ENCODE measurements at places on chromosomes 7 and 10. TPM values are rescaled to one million over a fixed set of nuclear protein-coding genes. Genes with fewer than 3 reads are reported as not detected.

- no peaks in the 10 kb centered on the region for H3K4me1 ChIP-seq
- DNase-seq: no peak
- H3K36me3 ChIP-seq: no peaks in the 10 kb centered on the region
- H3K27me3 ChIP-seq: no peaks in the 10 kb centered on the region
Measured at GRCh38 chr10:126857178-126857806, 47.9 kb upstream of the DOCK1 start.

KLF14 gene
- not detected for total RNA-seq

DNA sequence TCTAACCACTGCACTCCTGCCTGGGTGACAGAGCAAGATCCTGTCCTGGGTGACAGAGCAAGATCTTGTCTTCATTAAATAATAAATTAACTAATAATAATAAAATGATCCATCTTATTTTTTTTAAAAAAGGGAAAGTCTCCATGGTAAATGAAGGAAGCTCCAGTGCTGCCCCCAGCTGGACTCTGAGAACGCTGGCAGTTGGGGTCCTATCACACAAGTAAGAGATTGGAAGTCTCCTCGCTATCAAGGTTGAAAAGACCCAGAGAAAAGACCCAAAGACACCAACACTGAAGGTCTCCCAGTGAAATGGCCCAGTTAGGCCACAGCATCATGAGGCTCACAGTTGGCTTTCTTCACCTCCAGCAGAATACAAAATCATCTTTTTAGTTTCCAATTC, 13.8 kb upstream of the C10orf67 start:
- no peak overlapping the region for H3K4me3 ChIP-seq
- no peaks in the 10 kb centered on the region for H3K36me3 ChIP-seq
- no peak for DNase-seq
- no peaks in the 10 kb centered on the region for H3K27me3 ChIP-seq

CALML3 gene
- total RNA-seq: not detected

DNTT gene
- total RNA-seq: not detected

DNA sequence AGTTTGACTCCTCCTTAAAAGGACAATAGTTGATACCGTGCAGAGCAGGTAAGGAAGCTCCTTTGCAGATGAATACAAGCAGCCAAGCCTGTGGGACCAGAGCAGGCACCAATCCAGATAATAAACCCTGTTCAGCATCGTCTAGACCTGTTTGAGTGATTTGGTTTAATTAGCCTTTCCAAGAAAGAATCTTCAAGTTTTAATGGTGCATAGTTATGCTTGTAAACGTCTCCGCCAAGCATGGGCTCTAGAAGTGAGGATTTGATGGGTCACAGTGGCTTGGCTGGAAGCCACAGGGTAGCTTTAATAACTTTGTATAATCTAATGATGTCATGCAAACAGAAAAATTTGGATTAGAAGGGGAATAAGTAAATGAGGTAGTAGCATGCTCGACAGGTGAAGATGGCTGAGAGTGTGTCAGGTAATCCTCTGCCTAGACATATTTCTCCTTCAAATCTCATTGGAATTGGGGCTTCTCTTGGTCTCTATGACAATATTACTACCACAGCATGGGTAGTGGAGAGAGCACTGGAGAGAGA, 188.4 kb downstream of the DYNC1I1 start:
- no peaks in the 10 kb centered on the region for H3K36me3 ChIP-seq
- no peak overlapping the region for H3K27ac ChIP-seq
- H3K4me1 ChIP-seq: no peaks in the 10 kb centered on the region
- no peak overlapping the region for H3K4me3 ChIP-seq

Measured in hepatocyte (in vitro differentiated cells).